Omental fat pad (tissue), 4 donors: ENCODE measurements at places on chromosomes 6 and 20.

DNA sequence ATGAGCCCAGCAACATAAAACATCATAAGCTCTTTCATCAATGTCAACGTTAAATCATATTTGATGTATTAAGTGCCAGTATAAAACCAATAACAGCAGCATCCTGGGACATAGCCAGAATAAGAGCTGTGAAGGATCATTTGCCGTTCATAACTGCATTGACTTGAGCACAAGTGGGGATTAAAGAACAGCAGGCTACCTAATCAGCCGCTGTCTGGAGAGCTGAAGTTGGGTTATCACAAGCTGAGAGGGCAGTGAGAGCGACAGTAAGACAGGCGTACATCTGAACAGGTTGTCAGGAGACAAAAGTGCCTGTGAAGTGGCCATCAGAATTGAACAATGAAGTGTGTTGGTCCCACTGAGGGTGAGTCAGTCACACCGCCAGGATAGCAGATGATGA lies 269.6 kb downstream of the GRIK2 start:
- DNase-seq = no peak

DNA sequence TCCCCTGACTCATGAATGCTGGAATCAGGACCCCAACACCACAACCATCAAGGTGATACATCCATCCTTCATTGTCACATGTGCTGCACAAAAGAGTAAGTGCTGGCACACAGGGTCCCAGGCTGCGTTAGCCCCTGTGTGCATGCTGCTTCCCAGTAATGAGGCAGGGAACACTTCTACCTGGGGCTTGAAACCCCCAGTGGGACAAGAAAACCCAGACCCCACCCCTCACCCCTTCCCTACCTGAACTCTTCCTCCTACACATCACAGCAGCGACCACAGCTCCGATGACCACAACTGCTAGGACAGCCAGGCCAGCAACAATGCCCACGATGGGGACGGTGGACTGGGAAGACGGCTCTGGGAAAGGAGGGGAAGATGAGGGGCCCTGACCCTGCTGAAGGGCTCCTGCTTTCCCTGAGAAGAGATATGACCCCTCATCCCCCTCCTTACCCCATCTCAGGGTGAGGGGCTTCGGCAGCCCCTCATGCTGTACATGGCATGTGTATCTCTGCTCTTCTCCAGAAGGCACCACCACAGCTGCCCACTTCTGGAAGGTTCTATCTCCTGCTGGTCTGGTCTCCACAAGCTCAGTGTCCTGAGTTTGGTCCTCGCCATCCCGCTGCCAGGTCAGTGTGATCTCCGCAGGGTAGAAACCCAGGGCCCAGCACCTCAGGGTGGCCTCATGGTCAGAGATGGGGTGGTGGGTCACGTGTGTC lies 2.0 kb downstream of the HLA-B start:
- DNase-seq = no peak

GRCh38 chr20:36421641-36422040 lies 115.5 kb downstream of the DLGAP4 start:
- DNase-seq = no peak

GRCh38 chr20:40249805-40250204 lies 439.2 kb downstream of the MAFB start:
- no peak for DNase-seq

- DNase-seq = no peak
Measured at GRCh38 chr20:48776306-48776705, 51.5 kb downstream of the PREX1 start.

DNA sequence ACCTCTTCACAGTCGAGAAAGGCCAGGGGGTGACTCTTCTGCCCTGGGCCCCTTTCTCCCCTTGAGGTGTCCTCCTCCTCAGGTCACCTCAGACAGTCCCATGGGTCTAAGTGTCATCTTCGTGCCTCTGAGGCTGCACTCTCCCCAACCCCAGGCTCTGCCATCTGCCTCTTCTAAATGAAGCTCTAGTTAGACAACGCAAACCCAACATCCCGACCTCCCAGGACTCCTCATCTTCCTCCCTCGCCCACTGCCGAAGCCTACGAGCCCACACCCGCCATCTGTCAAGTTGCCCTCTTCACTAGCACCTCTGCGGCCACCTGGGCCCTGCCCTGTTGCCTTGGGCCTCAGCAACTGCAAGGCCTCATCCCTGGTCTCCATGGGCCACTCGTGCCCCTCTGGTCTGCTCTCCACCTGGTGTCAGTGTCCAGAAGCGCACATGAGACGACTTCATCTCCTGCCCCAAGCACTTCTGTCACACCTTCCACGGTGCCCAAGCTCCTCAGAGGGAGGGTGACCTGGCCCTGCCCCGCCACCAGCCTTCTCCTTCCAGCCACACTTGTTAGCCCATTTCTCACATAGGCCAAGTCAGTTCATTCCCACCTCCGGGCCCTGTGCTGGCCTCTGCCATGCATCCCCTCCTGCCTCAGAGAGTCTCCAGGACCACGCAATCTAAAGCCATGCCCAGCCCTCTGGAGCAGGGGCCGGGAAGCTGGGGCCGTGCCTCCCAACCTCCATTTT lies 53.8 kb downstream of the RRBP1 start:
- DNase-seq = no peak
